A549 treated with dexamethasone at 1 μM for 4 hours (cell line): ENCODE measurements at places on chromosomes 3 and 15. TPM values are rescaled to one million over a fixed set of nuclear protein-coding genes. Genes with fewer than 3 reads are reported as not detected.

The CGNL1 gene
- total RNA-seq: 0.60 to 0.80 TPM (median 0.73 TPM) in 5 replicates

The PRRT3 gene
- total RNA-seq: 1.2 to 1.9 TPM (median 1.7 TPM) in 5 replicates

The RAB6B gene
- total RNA-seq: 1.9 to 3.0 TPM (median 2.5 TPM) in 5 replicates

The ANKRD63 gene
- total RNA-seq: 0.20 to 0.49 TPM (median 0.26 TPM) in 5 replicates

The MGLL gene
- 59.3 to 81.4 TPM (median 68.7 TPM) in 5 replicates for total RNA-seq

The GABRA5 gene
- total RNA-seq: 86.0 to 118 TPM (median 107 TPM) in 5 replicates

The RAB5A gene
- total RNA-seq: 48.0 to 69.4 TPM (median 55.5 TPM) in 5 replicates

The MKRN3 gene
- 1.1 to 2.1 TPM (median 1.9 TPM) in 5 replicates for total RNA-seq
